Naive thymus-derived CD8-positive, alpha-beta T cell (primary cell): ENCODE measurements at places on chromosomes 7 and 10. TPM values are rescaled to one million over a fixed set of nuclear protein-coding genes. Genes with fewer than 3 reads are reported as not detected.

Gene CXCL12
- polyA plus RNA-seq: not detected

Gene CYP2C9
- not detected for polyA plus RNA-seq

Gene ITGB8
- polyA plus RNA-seq: not detected

Gene NPFFR1
- not detected for polyA plus RNA-seq
